ENCODE measurements at places on chromosomes 1 and 21.

DNA sequence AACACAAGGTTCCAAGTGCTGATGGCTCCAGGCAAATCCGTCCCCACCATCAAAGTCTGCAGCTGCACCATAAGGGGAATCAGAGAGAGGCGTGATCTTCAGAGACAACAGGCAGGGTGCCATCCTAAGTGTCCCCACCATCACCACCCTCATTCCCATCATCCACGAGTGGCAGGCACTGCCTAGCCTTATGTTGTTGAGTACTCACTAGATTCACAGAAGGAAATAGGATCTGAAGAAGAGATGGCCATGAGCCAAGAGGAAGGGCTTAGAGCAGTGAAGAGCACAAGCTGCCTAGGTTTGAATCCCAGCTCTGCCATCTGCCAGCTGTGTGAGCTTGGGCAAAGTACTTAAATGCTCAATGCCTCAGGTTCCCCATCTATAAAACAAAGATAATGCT is 207.3 kb upstream of the CSF3R start:
- no peak for DNase-seq

DNA sequence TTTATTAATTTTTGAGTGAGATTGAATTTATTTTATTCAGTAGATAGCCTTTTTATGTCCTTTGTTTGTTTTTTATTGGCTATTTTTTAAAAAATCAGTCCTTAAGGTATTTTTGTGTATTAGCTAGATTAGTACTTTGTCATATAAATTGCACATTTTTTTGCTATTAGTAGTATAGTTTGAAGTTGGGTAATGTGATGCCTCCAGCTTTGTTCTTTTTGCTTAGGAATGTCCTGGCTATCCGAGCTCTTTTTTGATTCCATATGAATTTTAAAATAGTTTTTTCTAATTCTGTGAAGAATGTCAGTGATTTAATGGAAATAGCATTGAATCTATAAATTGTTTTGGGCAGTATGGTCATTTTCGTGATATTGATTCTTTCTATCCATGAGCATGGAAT is 80.4 kb downstream of the MAN1A2 start:
- no peak for DNase-seq

DNA sequence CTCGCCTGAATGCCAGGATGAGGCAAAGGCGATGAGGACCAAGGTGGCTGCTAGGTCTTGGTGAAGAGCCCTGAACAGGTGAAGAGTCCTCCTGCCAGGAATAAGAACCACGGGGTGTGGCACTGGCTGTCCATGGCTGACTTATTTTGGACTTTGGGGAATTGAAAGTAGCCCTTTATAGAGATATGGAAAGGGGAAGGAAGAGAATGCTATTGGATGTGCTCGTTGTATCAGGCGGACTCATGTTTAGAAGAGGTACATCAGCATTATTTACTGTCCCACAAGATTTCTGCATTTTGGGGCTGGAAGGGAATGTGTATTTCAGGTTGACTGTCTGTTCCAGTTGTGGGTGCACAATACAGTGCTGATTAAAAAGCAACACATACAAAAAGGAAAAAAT is 465.8 kb downstream of the DSCAM start:
- DNase-seq: no peak

DNA sequence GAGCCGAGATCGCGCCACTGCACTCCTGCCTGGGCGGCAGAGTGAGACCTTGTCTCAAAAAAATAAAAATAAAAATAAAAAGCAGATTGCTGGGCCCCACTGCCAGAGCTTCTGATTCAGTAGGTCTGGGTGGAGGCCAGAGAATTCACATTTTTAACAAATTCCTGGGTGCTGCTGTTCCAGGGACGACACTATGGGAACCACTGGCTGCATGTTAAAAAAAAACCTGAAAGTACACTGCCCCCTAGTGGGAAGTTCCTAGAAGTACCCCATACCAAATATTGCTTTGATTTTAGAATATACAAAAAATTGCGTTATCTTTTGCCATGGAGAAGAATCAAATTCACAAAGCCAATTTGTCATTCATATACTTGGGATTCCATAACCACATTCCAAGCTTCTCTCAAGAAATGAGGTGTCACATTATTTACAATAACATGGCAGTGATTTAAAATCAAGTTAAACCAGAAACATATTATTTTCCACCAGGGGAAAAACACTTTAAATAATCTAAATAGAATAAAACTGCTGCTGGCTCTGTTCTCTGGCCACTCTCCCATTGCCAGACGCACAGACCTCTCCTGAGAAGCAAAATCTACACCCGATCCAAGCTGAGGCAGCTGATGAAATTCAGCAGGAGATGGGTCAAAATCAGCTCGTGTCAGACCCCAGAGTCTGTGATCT is 27.4 kb downstream of the SYF2 start:
- DNase-seq: peak; percentile 66

- no peak for DNase-seq
Observed at GRCh38 chr1:59199719-59200376, 97.0 kb upstream of the FGGY start.

GRCh38 chr1:229819091-229819490 is 193.0 kb downstream of the URB2 start:
- no peak for DNase-seq

DNA sequence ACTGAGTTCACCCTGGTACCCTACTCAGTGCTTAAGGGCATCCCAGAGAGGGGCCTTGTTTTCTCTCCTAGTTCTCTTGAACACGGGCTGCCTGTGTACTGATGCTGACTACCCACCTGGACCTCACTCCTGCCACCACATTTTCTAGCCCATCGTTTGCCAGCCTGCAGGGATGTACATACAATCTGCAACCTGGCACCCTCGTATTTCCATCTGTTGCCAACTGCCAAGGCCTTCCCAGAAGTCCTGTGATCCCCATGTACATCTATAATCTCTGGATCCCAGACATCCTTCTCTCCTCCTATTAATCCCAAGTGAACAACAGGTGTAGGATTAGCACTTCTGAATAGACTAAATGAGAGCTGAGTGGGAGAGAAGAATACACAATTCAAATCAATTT is 212.0 kb downstream of the SLC45A1 start:
- DNase-seq: no peak

- peak; percentile 46 for DNase-seq
Observed at GRCh38 chr1:234893725-234894630, 234.7 kb downstream of the TOMM20 start.

GRCh38 chr1:7389201-7389905 is 381.7 kb upstream of the VAMP3 start:
- no peak for DNase-seq

GRCh38 chr1:201112173-201112731 is at the start of gene CACNA1S:
TSS of gene CACNA1S (minus strand) at chr1:201112426. CDS start at chr1:201112339, 87 bp downstream.
- no peak for DNase-seq

DNA sequence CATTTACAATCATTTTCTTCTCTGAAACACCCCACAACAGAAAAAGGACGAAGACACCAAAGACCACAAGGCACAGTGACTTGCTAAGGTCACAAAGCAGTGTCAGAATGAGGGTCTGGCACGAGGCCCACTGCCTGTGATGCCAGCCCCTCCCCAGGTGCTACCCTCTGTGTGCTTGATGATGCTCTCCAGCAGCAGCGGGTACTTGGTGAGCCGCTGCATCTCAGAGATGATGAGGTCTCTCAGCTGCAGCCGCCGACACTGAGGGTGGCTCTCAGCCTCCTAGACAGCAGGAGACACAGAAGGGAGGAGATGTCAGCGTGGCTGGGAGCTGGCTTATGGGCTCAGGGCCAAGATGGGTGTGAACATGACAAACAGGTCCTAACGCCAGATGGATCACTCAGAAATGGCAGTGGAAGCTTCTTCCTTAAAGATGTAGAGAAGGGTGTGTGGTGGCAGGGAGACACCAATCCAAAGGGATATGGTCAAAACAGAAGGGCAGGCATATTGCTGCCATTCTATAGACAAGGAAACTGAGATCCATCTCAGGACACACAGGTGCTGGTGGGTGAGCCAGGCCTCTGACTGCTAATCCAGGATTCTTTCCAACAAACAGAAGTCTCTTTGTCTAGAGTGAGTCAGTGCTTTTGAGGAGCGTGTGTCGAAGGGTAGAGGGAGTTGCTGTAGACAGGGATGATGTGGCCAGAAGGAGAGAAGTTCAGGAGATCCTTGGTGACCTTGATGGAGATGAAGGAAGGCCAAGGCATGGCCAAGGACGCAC is 25.6 kb downstream of the LRRC71 start:
- no peak for DNase-seq

- DNase-seq: no peak
Observed at GRCh38 chr21:19123053-19123452, 719.5 kb upstream of the TMPRSS15 start.

GRCh38 chr1:155037043-155037442 is 3.4 kb downstream of the DCST1 start:
- DNase-seq: no peak

GRCh38 chr1:5519366-5520135 is 472.7 kb downstream of the NPHP4 start:
- DNase-seq: no peak

DNA sequence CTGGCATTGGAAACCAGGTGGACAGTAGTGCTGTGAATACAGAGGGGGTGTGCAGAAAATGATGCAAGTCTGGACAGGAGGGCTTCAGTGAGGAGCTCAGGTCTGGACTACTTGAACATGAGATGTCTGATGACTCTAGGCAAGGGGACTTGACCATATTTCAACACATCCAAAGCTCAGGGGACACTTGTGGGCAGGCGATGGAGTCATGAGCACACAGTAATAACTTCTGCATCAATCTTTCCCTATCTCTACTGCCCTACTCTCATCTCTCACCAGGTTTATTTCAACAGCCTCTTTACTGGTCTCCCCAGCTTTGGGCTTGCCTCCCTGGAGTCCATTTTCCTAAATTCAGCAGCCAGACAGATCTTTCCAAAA is 21.9 kb downstream of the FMO2 start:
- DNase-seq: no peak

DNA sequence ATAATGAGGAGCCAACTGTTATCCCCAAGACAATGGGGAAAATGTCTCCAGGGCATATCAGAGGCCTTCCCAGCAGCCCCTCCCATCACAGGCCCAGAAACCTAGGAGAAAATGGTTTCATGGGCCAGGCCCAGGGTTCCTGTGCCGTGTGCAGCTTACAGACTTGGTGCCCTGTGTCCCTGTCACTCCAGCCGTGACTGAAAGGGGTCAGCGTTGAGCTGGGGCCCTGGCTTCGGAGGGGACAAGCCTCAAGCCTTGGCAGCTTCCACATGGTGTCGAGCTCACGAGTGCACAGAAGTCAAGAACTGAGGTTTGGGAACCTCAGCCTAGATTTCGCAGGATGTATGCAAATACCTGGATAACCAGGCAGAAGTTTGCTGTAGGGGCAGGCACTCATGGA is 18.1 kb downstream of the SIPA1L2 start:
- no peak for DNase-seq

DNA sequence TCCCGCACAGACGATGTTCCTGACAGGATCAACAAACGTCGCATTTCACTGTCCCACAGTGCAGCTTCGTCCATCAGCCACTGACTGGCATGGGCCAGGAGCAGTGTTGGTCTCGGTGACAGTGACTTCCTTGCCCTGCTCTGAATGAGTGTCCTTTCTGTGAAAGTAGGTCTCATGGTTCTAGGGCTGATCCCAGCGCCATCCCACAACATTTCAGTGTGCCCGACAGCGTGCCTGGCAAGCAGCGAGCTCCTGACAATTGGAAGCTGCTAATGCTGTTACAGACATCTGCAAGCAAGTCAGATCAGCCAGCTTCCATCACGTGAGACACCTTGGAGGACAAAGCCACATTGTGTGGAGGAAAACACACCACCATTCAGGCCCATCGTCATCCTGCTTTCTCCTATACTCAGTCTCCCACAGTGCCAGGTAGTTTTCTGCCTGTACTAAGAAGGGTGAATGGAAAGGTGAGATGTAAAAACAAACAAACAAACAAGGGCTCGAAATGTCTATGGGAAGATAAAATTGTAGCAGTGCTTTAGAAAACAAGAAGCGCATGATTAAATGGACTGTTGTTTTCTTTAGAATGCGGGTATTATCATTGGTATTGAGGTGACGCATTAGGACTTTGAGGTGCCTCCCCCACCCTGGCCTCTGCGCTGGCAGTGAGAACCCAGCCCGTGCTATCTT is 21.9 kb downstream of the ERRFI1 start:
- DNase-seq: no peak

GRCh38 chr1:201090541-201090940 is 21.7 kb downstream of the CACNA1S start:
- no peak for DNase-seq
